Colonic mucosa (tissue), 4 donors: ENCODE measurements at places on chromosomes 4 and X. TPM values are rescaled to one million over a fixed set of nuclear protein-coding genes. Genes with fewer than 3 reads are reported as not detected.

NLRP2B gene
- total RNA-seq = not detected

ANXA5 gene
- 88.4 TPM for total RNA-seq

LUZP4 gene
- not detected for total RNA-seq

HTR2C gene
- not detected for total RNA-seq

SULT1B1 gene
- 129 TPM for total RNA-seq

FRG2 gene
- not detected for total RNA-seq

NAP1L3 gene
- total RNA-seq = 0.40 TPM

F8A2 gene
- 5.9 TPM for total RNA-seq

KDR gene
- 3.4 TPM for total RNA-seq
